ENCODE measurements at places on chromosomes 3 and 15.

DNA sequence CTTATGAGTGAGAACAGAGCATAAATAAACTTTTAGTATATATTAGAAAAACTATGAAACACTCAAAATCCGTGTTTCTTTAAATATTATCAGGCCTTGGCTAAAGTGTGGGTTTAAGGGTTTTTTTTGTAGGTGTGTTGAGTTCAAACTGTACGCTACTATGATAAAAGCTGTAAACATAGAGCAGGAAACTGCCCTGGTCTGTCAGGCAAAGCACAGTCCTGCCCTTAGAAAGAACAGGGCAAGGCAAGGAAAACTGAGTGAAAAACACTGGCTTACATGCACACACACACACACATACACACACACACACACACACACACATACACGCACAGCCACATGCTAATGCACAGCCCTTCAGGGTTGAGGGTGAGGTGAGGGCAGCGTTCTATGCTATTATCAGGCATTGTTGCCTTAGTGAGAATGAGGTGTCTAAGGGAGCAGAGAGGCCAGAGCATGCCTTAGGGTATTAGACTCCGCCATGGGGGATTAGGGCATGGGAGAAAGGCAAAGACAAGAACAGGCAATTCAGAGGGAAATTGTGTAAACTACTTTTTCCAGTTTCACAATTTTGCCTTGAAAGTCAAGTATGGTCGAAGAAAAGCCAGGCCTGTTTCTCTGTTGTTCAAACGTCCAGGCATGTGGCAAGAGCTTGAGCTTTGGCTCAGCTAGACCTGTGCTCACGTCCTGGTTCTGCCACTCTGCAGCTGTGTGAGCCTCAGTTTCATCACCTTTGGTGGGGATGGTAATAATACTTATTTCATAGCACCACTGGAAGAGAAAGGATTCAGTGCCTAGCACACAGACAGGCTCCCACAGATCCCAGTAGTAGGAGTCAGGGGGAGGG is 36.3 kb upstream of the TPM1 start:
- no peak for DNase-seq

GRCh38 chr15:33068511-33068990 is 126.0 kb downstream of the FMN1 start:
- DNase-seq, result no peak

GRCh38 chr3:63070476-63070810 is 195.2 kb upstream of the CADPS start:
- DNase-seq, result no peak

- no peak for DNase-seq
Measured at GRCh38 chr3:118577055-118577777, 457.4 kb downstream of the IGSF11 start.

- no peak for DNase-seq
Measured at GRCh38 chr15:48550822-48551525, 94.5 kb downstream of the FBN1 start.

DNA sequence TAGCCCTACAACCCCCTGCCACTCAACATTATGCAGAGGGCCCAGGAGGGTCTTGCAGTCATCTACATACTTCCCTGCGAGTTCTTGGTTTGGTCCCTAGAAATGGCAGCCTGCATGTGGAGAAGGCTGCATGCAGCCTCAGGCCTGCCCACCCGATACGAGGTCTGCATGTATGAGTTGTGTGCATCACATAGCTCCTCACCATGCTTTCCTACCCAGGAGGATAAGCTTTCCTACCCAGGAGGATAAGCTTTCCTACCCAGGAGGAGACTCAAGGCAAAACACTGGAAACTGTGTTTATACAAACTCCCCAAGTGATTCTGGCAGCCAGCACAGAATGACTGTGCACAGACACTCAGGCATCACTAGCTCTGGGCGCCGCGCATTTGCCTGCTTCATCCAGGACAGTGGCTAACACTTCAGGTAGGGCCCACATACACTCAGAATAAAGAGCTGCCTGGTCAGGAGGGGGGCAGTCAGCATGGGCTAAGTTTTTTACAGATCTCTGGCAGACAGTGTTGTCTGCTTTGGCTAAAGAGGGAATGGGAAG is 187.7 kb downstream of the THSD4 start:
- DNase-seq, result no peak

DNA sequence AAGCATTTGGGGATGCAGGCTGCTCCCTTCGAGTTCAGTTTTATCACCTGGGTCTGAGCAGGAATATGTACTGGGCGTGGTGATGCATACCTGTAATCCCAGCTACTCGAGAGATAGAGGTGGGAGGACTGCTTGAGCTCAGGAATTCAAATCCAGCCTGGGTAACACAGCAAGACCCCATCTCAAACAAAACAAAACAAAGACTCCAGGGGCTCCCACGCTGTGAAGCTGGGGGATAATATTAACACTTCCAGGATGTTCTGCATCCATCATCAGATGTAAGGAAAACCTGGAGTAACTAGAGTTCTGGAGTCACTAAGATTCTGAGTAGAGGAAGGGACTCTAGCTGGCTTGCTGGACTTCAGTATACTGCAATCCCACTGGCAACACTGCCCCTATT is 40.6 kb downstream of the LYZL4 start:
- no peak for DNase-seq

DNA sequence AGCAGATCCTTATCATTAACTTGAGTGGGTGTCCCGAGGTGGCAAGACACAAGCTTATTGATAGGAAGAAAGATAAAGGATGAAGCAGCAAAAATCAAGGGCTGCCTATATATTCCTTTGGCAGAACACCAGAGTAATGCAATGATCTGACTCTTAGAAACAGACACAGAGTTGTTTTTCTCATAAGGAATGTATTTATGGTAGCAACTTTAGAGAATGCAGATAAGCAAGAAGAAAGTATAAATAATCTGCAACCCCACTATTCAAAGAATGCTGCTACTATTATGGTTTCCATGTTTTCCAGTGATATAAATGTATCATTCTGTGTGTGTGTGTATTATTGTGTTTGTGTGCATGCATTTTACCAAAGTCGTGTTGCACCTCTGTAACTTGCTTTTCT is 208.3 kb downstream of the THSD4 start:
- no peak for DNase-seq

DNA sequence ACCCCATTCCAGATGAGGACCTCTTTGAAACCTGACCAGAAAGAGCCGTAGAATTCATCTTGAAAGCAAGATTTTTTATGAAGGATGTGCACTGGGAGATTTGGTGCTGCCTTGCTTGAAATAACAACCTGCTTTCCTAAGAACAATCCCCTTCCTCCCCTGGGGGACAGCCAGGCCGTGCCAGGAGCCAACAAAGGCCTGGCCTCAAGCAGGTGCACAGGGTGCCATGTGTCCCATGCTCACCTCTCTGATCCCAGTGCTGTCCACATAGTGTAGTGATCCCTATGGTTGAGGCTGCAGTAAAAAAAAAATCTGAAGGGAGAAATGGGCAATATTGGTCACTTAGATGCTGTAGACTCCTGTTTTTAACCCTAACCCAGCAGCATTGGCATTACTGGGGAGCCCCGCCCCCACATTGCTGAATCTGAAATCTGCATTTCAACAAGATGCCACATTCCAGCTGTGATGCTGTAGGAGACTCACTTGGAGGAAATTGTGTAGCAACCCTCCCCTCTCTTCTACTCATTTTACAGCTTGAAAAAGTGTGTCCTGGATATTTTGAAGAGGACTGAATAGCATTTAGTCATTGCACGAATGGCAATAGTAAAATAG is 171.2 kb downstream of the APBA2 start:
- no peak for DNase-seq

- no peak for DNase-seq
Measured at GRCh38 chr3:28934126-28934813, 346.6 kb upstream of the RBMS3 start.

GRCh38 chr15:44340410-44340809 is 51.9 kb downstream of the GOLM2 start:
- no peak for DNase-seq

- no peak for DNase-seq
Measured at GRCh38 chr15:65418596-65418995, 4.2 kb downstream of the IGDCC4 start.

DNA sequence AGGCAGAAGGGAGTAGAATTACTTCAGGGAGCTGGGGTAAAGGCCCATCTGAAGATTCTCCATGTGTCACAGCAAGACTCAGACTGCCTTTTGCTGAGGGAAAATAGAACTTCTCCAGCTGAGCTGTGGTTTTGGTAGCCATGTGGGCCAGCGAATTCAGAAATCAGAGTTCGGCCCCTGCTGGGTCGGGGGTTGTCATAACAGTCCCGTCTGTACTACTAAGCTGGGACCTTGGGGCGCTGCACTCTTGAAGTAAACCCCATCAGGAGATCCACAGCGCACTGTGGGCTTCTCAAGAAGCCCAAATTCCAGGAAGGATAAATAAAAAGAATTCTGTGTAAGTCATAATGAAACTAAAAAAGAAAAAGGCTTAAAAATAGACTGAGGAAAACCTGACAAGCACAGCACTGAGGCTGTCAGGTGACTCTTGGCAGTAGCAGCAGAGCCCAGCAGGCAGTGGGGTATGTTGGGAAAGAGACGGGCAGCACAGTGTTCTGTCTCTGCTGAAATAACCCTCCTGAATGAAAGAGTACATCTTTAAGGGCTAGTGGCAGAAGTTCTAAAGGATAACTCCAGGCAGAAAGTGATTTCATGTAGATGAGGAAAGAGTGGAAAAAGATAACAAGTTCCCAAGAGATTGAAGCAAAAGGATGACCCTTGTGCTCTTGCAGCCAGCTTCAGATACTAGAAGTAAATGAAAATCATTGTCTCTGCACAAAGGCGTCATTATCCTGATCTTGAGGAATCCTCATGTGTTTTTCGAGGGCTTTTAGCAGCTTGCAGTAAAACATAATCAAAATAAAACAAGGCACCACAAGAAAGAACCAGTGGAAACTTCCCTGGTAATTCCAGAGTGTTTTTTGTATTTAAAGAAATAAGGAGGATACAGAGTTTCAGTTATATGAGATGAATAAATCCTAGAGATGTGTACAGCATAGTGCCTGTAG is 74.5 kb downstream of the RAB7A start:
- no peak for DNase-seq

DNA sequence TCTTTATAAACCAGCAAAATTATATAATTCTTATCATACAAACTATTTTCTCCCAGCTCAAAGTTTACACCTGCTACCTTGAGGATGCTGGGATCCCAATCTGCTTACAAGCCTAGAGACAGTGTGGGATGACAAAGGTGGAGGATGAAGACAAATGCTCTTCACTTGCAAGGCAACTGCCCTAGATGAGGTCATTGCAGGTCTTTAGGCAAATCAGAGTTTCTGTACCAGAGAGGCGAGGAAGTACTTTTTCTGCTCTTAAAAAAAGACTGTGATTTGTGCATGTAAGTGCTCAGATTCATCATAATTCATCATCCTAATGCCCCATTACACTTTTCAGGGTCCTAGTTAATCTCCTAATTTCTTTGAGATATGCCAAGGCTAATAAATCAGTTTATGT is 376.1 kb downstream of the ZPLD1 start:
- no peak for DNase-seq

DNA sequence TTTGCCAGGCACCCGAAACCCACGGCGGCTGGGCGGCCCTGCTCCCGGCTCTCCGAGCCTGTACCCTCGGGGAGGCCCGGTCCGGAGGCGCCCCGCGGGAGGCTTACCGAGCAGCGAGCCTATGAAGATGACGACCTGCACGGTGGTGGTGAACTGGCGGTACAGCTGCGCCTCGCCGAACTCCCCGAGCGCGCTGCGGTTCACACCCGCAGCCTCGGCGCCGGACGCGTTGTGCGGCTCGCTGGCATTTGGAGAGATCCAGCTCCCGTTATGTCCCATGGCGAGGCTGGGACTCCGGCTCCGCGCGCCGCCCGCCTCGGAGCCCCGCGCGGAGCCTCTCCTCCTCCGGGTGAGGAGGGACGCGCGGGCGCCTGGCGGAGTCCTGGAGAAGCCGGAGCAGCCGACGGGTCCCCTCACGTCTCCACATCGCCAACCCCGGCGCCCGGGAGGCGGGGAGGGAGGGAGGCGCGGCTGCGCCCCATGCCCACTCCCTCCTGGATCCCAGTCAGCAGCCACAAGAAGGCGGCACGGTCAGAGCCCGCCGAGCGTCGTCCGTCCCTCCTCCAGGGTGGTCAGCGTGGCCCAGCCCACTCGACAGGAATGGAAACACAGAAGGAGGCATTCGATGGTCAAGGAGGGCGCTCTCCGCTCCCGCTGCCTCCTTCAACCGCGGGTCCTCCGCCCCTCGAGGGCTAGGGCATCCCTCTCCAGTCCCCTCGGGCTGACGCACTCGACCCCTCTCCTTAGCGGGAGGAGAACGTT is at the start of gene GPR176:
GPR176 (minus strand) TSS at position 519 of the 762 bp plus-strand sequence; CDS start at position 279, 240 bp downstream.
- no peak for DNase-seq

GRCh38 chr15:35507932-35508638 is 37.9 kb downstream of the DPH6 start:
- no peak for DNase-seq

DNA sequence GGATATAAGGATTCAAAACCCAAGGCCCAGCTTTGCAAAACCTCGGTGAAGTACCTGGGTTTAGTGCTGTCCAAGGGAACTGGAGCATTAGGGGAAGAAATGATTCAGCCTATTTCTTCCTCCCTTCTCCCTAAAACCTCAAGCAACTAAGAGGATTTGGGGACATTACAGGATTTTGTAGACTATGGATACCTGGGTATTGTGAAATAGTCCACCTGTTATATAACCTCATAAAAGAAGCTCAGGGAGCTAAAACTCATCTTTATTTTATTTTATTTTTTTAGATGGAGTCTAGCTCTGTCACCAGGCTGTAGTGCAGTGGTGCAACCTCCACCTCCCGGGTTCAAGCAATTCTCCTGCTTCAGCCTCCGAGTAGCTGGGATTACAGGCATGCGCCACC is 8.7 kb upstream of the SMCO1 start:
- no peak for DNase-seq

GRCh38 chr15:61227269-61227949 is 1.7 kb downstream of the RORA start:
- DNase-seq, result no peak

GRCh38 chr3:10570196-10570946 is 65.0 kb upstream of the ATP2B2 start:
- DNase-seq, result no peak

DNA sequence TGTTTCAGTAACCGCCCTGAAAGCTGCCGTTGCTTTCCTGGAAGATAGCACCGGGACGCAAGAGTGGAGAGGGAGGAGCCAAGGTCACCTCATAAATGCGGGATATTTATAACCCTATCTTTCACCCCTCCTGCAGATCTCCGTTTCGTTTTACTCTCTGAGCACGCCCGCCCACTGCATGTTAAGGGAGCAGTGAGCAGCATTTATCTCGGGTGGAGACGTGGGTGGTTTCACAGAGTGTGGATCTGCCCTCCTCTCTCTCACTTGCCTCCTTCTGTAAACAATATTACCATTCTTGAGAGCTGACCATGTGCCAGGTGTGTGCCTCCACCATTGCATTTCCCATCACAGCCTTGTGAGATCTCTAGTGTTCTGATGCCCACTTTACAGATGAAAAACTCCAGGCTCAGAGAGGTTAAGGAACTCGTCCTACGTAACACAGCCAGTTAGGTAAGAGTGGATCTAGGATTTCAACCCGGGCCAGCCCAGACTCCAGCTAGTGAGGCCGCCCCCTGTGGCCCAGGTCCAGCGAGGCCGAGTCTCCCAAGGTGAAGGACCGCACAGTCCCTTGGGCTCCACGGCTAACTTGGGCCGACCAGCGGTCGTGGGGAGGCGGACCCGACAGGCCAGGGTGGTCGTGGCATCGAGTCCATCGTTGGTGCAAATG is 16.9 kb upstream of the SEMA4B start:
- DNase-seq, result no peak

All from activated CD8-positive, alpha-beta memory T cell treated with anti-CD3 and anti-CD28 coated beads for 4 hours (primary cell).